ENCODE measurements at places on chromosomes 4 and X.
A peak's percentile ranks its signal among the peaks of the same experiment; 100 is the strongest.

DNA sequence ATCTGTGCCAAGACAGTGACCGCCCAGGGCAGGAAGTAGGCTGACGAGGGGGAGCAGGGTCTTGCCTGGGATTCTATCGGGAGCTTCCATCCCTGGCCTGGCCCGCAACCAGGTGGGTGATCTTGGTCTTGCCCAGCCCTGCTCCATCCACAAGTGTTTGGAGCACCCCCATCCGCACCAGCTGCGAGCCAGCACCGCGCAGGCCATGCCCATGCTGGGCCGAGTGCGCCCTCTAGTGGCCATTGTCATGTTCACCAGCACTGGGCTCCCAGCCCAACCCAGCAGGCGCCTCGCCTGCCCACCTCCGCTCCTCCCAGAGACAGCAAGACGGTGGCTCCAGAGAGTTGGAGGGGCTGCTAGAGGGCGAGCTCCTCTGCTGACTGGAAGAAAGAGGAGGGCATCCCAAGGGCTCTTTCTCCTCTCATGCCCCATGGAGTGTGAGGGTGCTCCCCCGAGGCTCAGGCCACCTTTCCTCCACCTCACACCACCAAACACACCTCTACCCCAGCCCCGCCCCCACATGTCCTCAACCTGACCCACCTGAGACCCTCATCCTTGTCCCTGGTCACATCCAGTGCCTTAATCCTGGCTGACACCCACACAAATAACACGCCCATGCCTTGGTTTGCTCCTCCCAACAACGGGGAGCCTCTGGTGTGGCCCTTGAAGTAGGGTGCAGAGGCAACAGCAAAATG, 9.8 kb upstream of the ATP2B3 start:
- peak; percentile 69 for DNase-seq

GRCh38 chr4:105460306-105460705, 13.6 kb downstream of the PPA2 start:
- no peak for DNase-seq

GRCh38 chr4:184851200-184851541, 25.4 kb upstream of the ACSL1 start:
- DNase-seq = peak; percentile 90

DNA sequence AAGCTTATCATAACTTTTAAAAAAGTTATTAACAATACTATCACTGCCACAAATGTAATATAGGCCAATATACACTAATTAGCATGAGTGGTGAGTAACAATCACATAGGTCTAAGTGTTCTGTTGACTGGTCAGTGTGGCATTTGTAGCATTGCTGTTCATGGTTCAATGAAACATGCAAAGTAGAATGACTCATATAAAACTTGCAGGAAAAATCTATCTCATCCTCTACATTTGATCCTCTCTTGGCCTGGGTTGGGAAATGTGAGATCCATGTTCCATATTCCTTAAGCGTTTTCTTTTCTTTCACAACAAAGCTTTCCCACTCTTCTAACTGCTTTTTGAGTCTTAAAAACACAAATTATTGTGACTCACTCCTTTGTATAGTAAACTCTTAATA, 1418.7 kb downstream of the FSTL5 start:
- DNase-seq = no peak

- no peak for DNase-seq
Observed at GRCh38 chr4:86894455-86894854, 2.2 kb upstream of the C4orf36 start.

- DNase-seq = no peak
Observed at GRCh38 chr4:7854216-7854615, 85.4 kb downstream of the AFAP1 start.

GRCh38 chrX:16186380-16187007, 19.2 kb downstream of the MAGEB17 start:
- DNase-seq = no peak

- DNase-seq = no peak
Observed at GRCh38 chr4:4200624-4201023, 26.1 kb downstream of the OTOP1 start.

GRCh38 chrX:15465896-15466651, 27.1 kb downstream of the PIR start:
- no peak for DNase-seq

- DNase-seq = no peak
Observed at GRCh38 chr4:95190751-95191436, 357.9 kb downstream of the UNC5C start.

GRCh38 chr4:1166509-1167243, 5.7 kb downstream of the SPON2 start:
- DNase-seq = no peak

GRCh38 chr4:19241895-19242294, 1009.8 kb upstream of the SLIT2 start:
- no peak for DNase-seq

GRCh38 chr4:143411527-143412419, 75.1 kb downstream of the GAB1 start:
- DNase-seq = no peak

GRCh38 chr4:153419029-153419428, 47.1 kb upstream of the TMEM131L start:
- no peak for DNase-seq

GRCh38 chr4:138910195-138910913, 105.2 kb upstream of the NOCT start:
- DNase-seq = no peak

DNA sequence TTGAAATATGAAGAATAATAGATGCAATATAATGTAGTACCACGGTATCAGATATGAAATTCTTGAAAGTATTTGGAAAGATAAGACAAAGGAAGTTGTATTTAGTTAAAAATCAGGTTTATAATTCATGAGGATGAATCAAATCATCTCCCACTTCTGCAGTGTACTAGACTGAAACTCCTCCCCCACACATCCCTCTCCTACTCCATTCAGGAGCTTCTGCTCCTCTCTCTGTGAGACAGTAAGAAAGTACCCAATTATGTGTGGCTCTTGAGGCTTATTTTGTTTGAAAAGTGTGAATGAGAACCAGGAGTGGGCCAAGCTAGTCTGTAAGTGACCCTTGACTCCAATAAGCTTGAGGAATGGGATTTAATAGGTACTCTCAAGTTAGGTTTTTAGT, 9.5 kb downstream of the SLAIN2 start:
- DNase-seq = no peak

DNA sequence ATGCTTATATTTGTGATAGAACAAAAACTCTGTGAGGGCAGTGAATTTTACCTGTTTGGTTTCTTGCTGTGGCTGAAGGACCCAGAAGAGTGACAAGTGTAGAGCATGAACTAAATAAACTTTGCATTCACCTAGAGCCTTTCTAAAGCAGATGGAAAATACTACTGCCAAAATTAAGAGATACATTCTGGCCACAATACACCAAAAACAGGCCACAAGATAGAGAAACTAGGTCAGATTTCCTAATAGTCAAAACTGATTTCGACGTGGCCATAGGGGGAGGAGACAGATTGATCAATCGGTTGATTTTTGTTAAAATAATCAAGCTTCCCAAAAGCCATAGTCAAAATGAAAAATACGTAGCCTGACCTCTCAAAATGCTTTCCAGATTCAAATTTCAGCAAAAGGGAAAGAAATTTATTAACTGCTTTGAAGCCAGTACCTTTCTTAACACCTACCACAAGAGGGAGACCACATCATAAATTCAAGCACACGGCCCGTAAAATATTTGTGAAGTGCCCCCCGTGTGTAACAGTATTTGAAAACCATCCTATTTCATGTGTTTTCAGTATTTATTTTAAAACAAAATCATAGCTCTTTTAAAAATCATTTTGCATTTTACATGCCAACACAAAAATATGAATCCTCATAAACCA, 132.4 kb downstream of the CORIN start:
- no peak for DNase-seq

DNA sequence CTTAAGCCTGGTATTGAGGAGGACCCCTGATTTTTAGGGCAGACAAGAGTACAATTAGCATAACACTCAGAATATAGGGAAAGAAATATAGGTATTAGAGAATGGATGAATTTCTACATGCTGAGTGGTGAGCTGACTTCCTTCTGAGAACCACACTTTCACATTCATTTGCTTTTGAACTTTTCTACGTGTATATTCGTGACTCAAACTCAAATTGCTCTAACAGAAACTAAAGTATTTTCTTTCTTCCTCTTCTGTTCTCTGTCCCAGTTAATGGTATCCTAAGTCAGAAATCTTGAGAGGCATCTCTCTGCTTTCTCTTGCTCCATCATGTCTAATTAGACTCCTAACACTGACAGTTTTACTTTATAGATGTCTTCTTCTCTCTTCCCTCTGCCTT, 103.2 kb upstream of the CITED1 start:
- DNase-seq = no peak

DNA sequence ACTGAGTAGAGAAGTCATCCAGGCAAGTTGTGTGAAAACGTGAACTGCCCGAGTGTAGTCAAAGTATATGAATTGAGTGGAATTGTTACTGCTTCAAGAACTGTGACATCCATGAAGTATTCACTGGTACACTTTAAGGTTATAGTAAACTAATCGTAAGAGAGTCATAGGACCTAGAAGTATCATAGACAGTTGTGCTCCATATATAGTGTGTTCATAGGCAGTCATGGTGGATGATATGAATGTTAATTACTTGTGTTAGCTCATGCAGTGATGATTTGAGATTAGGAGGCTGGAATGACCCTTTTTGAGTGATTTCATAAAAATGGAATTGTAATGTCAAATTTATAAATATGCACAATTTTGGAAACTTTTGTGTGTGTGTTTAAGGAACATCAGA, 81.3 kb upstream of the TLR2 start:
- no peak for DNase-seq

DNA sequence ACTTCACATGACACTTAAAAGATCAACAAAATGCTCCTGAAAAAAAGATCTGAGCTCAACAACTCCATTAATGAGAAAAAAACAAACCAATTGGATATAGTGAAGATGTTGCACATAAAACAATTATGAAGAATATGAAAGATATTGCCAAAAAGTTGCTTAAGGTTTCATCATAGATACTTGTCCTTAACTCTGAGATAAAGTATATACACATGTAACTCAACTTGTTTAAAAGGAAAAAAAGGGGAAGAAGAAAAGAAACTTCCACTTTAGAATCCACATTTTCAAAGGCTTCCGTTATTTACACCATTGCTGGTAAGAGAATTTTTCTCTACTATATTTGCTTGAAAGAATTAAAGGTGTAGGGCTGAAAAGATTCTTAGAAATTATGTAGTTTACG, 2.7 kb downstream of the AFAP1 start:
- DNase-seq = peak; percentile 38

DNA sequence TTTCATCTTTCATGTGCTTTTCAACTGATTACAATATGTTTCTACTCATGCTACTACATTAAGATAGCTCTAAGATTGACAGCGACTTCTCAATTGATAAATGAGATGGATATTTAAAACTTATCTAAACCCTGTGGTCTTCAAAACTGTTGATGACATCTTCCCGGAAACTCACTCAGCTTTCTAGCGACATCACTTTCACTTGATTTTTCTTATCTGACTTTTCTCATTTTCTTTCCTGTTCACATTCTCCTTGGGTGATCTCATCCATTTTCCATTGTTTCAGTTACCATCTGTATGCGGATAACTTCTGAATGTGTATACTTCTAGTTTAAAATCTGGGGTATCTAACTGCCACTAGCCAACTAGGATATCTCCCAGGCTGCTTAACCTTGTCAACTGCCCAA, 3.1 kb downstream of the POLR2B start:
- no peak for DNase-seq

- no peak for DNase-seq
Observed at GRCh38 chr4:177489471-177490246, 47.4 kb upstream of the AGA start.

DNA sequence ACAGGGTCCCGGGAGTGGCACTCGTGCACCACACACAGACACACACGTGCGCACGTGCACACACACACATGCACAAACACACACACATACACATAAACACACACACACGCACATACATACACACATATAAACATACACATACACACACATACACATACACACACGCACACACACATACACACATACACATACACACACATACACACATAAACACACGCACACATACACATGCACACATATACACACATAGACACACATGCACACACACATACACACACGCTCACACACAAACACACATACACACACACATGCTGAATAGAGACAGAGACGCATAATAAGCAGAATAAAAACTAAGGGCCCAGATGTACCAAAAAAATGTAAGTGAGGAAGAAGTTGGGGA, 332.2 kb upstream of the CXorf51B start:
- no peak for DNase-seq

Data from CD14-positive monocyte (primary cell).